SK-MEL-5 (cell line): ENCODE measurements at places on chromosomes 5 and 9.

DNA sequence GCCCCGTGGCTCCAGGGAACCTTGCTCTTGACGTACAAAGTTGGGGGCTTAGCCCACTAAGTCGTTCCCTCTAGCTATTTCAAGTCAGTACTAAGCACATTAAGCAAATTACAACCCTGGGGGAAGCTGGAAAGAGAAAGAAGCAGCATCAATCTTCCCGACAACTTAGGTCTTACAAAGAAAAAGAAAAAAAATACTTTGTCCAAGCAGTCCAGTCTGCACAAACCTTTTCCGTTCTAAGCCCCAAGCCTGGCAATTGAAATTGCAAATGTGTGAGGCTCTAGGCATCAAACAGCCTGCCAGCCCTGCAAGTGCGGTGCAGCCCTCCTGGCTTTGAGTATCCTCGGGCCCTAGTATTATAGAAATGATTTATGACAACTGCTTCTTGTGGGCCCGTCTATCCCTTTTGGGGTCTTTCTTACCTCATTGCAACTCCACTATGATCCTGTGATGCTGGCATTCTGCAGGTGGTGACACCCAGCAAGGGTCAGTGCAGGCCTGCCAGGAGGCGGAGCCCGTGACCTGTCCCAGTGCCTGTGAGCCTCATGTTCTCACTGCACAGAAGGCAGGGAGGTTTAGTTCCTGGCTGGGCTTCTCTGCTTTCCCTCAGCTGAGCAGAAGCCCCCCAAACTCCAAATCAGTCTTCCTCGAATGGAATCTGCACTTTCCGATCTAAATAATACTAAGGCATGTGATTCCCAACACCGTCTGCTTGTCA is 232.3 kb upstream of the IRX2 start:
- DNase-seq: no peak

- peak; percentile 70 for DNase-seq
These were observed 268.2 kb upstream of the TAS2R1 start for GRCh38 chr5:9898319-9898718.

DNA sequence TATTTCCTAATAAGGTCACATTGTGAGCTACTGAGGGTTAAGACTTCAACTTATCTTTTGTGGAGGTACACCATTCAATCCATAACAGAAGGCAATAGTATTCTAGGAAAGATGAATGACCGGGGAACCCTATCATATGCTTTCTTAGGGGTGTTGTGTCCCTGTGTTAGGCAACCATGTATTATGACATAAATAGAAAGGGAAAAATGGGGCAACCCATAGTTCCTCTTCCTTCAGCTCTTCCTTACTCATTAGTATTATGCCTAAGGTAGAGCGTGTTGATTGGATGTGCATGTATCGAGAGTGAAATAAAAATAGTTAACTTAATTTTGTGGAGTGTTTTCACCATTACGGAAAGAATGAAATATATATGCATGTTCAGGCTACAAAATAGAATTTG is 6.0 kb upstream of the CCNJL start:
- no peak for DNase-seq

- no peak for DNase-seq
These were observed 146.0 kb downstream of the ADCY2 start for GRCh38 chr5:7541898-7542297.

DNA sequence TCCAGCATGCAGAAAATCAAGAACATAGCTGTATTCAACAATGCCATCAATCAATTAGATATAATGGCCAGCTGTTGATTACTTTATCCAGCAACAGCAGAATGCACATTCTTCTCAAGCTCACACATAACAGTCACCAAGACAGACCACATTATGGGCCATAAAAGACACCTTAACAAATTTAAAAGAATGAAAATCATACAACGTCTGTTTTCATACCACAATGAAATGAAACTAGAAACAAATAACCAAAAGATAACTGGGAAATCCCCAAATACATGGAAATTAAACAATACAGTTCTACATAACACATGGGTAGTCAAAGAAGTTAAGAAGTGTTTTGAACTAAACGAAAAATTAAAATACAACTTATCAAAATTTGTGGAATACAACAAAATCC is 130.9 kb upstream of the GNA14 start:
- no peak for DNase-seq

DNA sequence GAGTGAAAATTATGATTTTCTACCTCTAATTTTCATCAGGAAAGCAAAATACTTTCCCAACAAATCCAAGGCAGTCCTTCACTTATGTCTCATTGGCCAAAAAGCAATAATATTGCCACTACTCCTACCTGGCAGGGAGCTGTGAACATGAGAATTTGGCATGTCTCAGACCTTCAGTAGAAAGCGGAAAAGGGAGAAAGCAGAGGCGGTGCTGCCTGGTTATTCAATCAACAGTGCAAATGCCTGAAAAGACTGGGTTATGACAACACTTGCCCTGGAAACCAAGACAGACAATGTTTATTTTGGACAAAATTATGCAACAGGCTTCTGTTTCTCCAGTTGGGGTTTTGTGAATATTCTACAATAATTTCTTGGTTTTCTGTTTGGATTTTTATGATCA is 194.4 kb downstream of the TAF11L14 start:
- no peak for DNase-seq

DNA sequence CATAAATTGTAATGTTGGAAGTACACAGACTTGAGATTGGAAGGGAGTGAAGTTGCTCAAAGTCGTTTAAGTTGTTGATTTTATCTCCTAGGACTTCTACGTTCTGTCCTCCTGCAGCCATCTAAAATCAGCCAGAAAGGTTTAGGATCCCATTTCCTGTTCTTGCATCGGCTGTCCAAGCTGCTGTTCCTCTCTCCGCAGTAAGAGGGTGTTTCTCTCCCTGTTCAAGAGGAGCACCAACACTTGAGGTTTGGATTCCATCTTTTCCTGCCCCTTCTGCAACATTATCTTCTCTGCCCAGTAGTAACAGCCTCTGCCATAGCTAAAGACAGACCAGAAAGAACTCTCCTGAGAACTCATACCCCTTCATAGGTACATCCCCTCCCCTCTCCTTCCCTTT is 373.4 kb downstream of the GADD45G start:
- peak; percentile 53 for DNase-seq

DNA sequence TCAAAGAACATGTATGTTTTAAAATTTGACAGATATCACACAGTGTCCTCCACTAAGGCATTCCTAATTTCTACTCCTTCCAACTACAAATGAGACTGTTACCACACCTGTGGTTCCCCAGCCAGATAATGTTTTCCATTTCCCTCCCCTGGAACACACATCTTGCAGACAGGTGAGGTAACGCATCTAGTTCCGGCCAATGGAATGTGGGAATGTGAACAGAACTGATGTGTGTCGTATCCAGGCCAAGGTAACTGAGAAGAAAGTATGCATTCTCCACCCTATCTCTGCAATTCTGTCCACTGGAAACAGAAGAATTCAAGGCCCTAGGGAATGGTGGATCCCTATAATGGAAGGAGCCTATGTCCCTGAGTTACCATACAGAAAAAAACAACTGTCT is 19.9 kb upstream of the NR4A3 start:
- no peak for DNase-seq
